ENCODE measurements at places on chromosomes 2 and 18.

GRCh38 chr2:230324503-230324902 is 2.5 kb upstream of the SP140L start:
- peak; percentile 53 for DNase-seq

DNA sequence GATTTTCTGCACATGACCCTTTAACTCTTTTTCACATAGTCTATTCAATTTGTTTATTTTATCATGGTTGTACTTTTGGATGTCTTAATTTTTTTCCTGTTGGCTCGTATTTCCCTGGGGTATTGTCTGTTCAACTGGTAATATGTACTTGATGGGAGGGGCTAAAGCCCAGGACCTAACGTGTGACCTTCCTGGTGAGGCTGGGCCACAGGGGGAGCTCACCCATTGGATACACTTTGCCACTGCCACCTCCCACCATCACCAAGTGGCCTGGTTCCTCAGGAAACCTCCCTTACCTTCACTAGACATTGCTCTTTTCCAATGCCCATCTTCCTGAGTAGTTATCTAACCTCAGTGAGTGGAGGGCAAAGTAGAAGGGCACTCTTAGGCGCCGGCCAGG is 143.9 kb upstream of the LTBP1 start:
- DNase-seq = no peak

GRCh38 chr2:205860885-205861284 is 178.6 kb downstream of the NRP2 start:
- peak; percentile 46 for DNase-seq

GRCh38 chr2:212539072-212539880 is 674 bp upstream of the ERBB4 start:
- DNase-seq = peak; percentile 81

DNA sequence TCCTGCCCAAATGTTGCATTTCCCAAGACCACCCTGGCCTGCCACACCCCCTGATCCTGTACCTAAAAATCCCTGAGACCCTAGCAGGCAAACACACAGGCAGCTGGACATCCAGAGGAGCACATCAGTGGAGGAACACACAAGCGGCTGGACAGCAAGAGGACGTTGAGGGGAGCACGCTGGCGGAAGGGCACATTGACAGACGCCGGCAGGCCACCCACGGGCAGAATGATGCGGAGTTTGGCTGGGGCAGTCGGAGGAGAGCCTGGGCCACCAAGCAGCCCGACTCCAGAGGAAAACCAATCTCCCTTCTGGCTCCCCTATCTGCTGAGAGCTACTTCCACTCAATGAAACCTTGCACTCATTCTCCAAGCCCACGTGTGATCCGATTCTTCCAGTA is 47.7 kb downstream of the EMX1 start:
- no peak for DNase-seq

- no peak for DNase-seq
Observed at GRCh38 chr18:43001821-43002220, 113.7 kb downstream of the RIT2 start.

All from lower leg skin (tissue), 4 donors.